Activated CD4-positive, alpha-beta memory T cell treated with anti-CD3 and anti-CD28 coated beads for 36 hours (primary cell): ENCODE measurements at places on chromosomes 4 and X. TPM values are rescaled to one million over a fixed set of nuclear protein-coding genes. Genes with fewer than 3 reads are reported as not detected.

The RPL34 gene
- 1,658 TPM for total RNA-seq

GRCh38 chr4:770022-770421, 55.9 kb downstream of the CPLX1 start:
- no peaks in the 10 kb centered on the region for H3K27me3 ChIP-seq

The NHS gene
- total RNA-seq = 4.8 TPM

DNA sequence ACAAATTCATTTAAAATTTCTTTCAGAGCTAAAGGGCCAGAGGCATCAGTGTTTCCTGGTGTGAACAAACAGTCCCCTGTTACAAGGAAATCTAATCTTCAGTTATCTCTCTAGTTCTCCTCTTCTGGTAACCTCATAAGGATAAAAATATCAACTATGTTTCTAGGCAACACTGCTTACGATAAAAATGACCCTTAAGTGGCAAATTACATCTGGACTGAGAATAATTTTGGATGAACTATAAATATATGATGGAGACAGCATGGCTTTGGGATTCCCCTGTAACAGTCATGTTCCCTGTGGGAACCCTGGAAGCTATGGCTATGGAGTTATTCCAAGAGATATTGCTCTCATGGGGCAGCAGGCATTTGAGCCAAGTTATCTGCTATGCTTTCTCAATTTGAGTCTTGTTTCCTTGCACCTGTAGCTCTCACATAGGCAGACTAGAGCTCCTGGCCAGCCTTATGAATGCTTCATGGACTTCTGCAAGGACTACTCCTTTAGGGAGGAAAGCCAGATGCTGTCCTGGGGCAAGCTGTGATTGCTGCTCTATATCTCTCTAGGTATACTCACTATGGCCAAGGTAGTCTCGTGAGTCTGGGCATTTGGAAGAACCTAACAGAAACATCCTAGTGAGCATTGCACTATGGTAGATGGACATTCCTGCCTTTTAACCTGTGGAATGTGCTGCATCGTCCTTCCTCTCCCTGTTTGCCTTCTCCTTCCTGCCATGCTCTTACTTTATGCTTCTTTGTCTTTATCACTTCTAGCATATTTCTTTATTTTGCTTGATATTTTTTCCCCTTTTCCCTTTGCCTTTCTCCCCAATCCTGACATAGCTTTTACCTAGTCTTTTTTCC, 14.2 kb downstream of the C4orf33 start:
- no peaks in the 10 kb centered on the region for H3K27me3 ChIP-seq
- DNase-seq = no peak
- H3K36me3 ChIP-seq = peaks cover 9% of the 10 kb centered on the region
- no peak overlapping the region for H3K4me3 ChIP-seq
- H3K27ac ChIP-seq = no peak overlapping the region

The RRAGB gene
- total RNA-seq = 4.9 TPM

DNA sequence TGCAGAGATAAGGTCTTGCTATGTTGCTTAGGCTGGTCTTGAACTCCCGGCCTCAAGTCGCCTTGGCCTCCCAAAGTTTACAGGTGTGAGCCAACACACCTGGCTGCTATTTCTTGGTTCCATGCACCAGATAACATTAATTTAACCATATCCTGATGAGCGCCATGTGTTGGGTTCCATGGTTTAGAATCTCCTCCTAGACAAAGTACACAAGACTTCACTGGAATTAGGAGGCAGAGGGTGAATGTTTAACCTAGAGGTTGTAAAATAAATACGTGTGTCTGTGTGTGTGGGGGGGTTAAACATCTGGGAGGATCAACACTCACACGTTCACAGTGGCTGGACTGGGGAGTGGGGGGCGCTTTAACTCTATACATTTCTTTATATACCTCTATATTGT, 32.4 kb upstream of the SORCS2 start:
- H3K4me3 ChIP-seq = no peak overlapping the region
- DNase-seq = no peak
- H3K27ac ChIP-seq = no peak overlapping the region
- no peaks in the 10 kb centered on the region for H3K4me1 ChIP-seq
- peaks cover 18% of the 10 kb centered on the region for H3K27me3 ChIP-seq

GRCh38 chr4:92519727-92520126, 216.0 kb downstream of the GRID2 start:
- no peaks in the 10 kb centered on the region for H3K27me3 ChIP-seq
- H3K27ac ChIP-seq = no peak overlapping the region
- no peak for DNase-seq
- no peak overlapping the region for H3K4me3 ChIP-seq

DNA sequence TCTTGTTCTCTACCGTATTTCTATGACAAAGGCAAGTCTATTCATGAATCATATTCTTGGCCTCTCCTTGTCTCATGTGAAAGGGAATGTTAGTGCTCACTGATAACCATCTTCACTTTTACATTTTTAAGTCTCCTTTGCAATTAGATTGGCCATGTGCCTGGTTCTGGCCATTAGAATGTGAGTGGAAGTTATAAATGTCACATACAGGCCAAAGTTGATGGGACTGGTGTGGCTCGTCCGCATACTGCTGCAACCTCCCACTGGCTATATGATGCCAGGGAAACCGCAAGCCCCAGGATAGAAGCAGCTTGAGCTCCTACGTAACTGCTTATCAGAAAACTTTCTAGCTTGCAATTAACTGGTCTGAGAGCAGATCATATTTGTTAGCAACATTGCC, 86.1 kb downstream of the MAGEC1 start:
- DNase-seq = no peak
- H3K4me3 ChIP-seq = no peak overlapping the region
- no peaks in the 10 kb centered on the region for H3K27me3 ChIP-seq
- no peaks in the 10 kb centered on the region for H3K36me3 ChIP-seq
- no peaks in the 10 kb centered on the region for H3K4me1 ChIP-seq
- H3K27ac ChIP-seq = no peak overlapping the region

The TREX2 gene
- 0.74 TPM for total RNA-seq

DNA sequence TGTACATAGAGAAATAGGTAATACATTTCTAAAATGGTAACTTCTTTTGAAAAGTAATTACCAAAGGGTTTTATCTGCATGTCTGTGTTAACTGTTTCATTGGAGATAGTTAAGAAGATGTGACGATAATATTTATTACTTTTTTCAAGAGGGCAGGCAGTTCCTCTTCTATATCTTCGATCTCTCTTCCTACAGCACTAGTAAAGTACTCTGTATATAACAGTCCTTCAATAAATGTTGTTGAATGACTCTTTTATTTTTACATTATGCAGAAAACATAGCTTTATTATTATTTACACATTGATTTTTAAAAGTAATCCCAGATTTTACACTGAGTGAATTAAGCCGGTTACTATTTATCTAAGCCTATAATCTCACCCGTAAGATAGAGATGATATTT, 51.8 kb downstream of the TMPRSS11E start:
- H3K27ac ChIP-seq = no peak overlapping the region
- H3K4me1 ChIP-seq = peaks cover 7% of the 10 kb centered on the region
- no peaks in the 10 kb centered on the region for H3K27me3 ChIP-seq
- no peaks in the 10 kb centered on the region for H3K36me3 ChIP-seq

The RADX gene
- total RNA-seq = 12.7 TPM

DNA sequence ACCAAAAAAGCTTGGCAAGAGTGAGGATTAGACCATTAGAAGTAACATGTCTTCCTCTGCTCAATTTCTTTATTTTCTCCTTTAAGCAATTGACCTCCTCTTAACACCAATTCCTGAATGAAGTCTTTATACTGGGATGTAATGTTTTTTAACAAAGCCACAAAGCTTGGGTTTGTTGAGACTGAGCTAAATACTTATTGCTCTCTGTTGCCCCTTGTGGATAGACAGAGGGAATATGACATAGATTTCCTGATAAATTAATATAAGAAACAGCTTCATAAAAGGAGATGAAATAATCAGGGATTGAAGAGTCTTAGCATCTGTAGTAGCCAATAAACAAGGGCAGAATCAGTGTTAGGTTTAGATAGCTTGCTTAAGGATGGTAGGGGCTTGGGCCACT, 57.6 kb downstream of the CCDC160 start:
- H3K4me3 ChIP-seq = no peak overlapping the region
- H3K27ac ChIP-seq = no peak overlapping the region
- DNase-seq = no peak
- H3K36me3 ChIP-seq = peaks cover 2% of the 10 kb centered on the region
- no peaks in the 10 kb centered on the region for H3K4me1 ChIP-seq

GRCh38 chr4:107837317-107837716, 12.6 kb downstream of the SGMS2 start:
- no peaks in the 10 kb centered on the region for H3K36me3 ChIP-seq
- DNase-seq = no peak
- no peak overlapping the region for H3K4me3 ChIP-seq

GRCh38 chrX:31993637-31994036, 921.8 kb upstream of the FTHL17 start:
- H3K4me1 ChIP-seq = no peaks in the 10 kb centered on the region
- H3K27me3 ChIP-seq = no peaks in the 10 kb centered on the region
- no peaks in the 10 kb centered on the region for H3K36me3 ChIP-seq

The LINC00632 gene
- 1.6 TPM for total RNA-seq

- no peak overlapping the region for H3K4me3 ChIP-seq
- no peaks in the 10 kb centered on the region for H3K4me1 ChIP-seq
- H3K27ac ChIP-seq = no peak overlapping the region
- H3K36me3 ChIP-seq = no peaks in the 10 kb centered on the region
Measured at GRCh38 chrX:4622486-4623167, 909.2 kb upstream of the PRKX start.

DNA sequence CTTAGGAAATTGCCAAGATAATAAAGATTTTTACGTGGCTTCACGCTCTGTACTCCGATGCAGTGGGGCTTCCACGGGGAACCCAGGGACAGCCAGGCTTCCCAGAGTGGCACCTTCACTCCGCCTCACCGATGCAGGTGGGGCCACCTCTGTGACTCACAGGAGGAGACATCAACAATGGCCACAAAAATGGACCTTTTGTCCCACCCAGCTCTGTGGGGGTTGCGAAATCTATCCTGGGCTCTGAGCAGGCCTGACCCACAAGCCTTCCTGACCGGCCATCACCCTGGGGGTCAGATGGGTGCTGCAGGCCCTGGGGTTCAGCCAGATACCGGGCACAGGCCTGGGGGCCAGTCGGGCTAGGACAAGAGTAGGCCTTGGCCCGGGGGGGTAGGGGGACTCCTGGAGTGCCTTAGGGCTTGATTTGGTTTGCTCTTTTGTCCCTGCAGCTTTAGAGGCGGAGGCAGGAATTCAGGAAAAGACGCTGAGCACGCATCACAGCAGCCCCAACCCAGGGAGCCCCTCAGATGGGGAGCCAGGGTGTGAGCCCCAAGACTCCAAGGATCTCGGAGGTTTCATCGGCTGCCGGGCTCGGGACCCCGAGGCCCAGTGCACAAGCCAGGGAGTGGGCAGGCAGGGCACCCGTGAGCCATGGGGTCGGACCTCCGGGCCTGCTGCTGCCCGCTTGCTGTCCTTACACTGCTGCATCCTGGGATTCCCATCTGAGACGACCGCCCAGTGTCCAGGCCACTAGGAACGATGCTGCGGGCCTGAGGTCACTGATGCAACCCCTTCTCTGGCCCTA, 136.5 kb upstream of the NKX1-1 start:
- peaks cover 13% of the 10 kb centered on the region for H3K4me1 ChIP-seq
- no peaks in the 10 kb centered on the region for H3K36me3 ChIP-seq
- H3K27ac ChIP-seq = no peak overlapping the region

The DDX53 gene
- total RNA-seq = not detected

DNA sequence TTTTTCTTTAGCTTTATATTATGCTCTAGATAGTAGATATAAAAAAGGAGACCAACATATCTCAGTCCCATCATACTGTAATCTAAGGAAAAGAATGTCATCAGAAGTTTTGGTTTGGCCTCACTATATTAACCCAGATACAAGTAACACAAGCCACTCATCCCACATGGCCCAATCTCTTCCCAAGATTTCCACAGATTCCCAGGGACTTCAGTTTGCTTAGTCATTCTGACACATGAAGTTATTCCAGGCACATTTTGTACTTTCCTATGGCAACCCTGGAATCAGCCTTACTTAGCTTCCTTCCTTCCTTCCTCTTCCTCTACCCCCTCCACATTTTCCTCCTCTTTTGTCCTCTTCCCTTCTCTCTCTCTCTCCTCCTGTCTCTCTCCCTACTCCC, 21.7 kb upstream of the DCLK2 start:
- no peaks in the 10 kb centered on the region for H3K36me3 ChIP-seq
- no peak for DNase-seq
- H3K27ac ChIP-seq = no peak overlapping the region
- no peak overlapping the region for H3K4me3 ChIP-seq

DNA sequence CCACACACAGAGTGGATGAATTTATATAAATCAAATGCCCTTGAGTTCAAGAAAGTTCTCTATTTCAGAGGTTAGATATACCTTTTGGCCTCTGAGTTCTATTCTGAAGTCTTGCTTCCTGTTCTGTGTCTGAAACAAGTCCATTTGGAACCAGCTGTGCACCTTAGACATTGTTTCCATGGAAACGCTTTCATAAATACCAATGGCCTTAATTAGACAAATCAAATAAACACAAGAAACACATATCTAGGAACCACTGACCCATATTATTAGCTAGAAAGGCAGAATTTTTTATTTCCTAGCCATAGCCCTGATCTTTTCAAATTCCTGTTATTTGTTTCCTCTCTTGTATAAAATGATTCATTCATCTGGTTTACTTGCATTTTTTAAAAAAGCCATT, 8.4 kb upstream of the C4orf54 start:
- H3K27ac ChIP-seq = no peak overlapping the region
- no peaks in the 10 kb centered on the region for H3K36me3 ChIP-seq
- H3K4me3 ChIP-seq = no peak overlapping the region
- no peak for DNase-seq
- H3K27me3 ChIP-seq = peaks cover 10% of the 10 kb centered on the region
- no peaks in the 10 kb centered on the region for H3K4me1 ChIP-seq

DNA sequence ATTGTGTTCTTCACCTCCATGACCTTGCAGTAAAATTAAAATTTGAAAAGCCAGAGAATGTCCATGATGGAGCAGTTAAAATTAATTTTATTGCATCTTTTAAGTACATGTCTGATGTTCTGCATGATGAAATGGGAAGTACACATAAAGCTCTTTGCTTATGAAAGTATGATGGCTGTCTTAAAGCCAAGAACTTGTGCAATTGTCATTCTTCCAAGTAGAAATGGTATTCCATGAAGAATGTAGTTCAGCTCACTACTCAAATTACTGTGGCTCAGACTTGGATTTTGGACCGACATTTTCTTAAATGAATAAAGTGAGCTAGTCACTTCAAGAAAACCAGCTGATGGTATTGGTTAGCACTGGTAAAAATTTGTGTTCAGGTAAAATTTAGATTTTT, 161.7 kb upstream of the CXCL13 start:
- no peaks in the 10 kb centered on the region for H3K4me1 ChIP-seq
- H3K36me3 ChIP-seq = no peaks in the 10 kb centered on the region
- no peak overlapping the region for H3K4me3 ChIP-seq

DNA sequence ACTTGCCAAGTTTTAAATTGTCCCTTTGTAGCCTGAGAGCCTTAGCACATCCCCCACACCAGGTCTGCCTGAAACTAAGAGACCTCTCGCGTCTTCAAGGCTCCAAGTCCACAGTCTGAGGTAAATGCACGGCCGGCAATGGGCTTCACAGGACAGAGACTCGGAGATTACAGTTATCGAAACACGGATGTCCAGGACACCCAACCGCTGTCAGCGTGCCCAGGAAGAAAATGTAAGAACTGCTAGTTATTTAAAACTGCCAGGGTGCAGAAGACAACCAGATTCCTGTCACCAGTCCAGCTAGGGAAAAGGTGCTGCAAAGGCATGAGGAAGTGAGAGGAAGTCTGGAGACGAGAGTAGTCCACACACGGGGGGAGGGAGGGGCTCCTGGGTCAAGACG, 28.9 kb downstream of the ZNF827 start:
- peaks cover 3% of the 10 kb centered on the region for H3K36me3 ChIP-seq
- DNase-seq = no peak
- H3K4me3 ChIP-seq = no peak overlapping the region
- no peak overlapping the region for H3K27ac ChIP-seq

The FAM9C gene
- total RNA-seq = 0.05 TPM

The ACOX3 gene
- total RNA-seq = 45.8 TPM
